Activated naive CD4-positive, alpha-beta T cell treated with anti-CD3 and anti-CD28 coated beads, Interleukin-2, amount 50 U/mL, for 72 hours (primary cell): ENCODE measurements at places on chromosomes 5 and 9.

- DNase-seq = no peak
Observed at GRCh38 chr5:33854733-33855151, 37.0 kb downstream of the ADAMTS12 start.

DNA sequence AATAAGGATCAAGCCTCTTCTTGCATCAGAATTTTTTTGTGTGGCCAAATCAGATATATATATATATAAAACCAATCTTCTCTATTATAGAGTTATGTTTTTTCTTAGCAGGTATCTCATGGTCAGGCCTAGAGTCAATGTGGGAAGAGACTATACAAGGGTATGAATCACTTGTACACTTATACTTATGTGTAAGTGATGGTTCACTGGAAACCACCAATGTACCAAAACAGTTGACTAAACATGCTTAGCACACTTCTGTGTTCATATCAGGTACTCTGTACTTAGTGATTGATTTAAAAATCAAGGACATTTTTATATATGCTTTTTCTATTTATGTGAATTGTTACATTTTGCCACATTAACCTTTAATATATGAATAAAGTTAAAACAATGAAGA is 92.6 kb downstream of the CWC27 start:
- no peak for DNase-seq

GRCh38 chr5:67179697-67180361 is 16.8 kb downstream of the CD180 start:
- DNase-seq = no peak

DNA sequence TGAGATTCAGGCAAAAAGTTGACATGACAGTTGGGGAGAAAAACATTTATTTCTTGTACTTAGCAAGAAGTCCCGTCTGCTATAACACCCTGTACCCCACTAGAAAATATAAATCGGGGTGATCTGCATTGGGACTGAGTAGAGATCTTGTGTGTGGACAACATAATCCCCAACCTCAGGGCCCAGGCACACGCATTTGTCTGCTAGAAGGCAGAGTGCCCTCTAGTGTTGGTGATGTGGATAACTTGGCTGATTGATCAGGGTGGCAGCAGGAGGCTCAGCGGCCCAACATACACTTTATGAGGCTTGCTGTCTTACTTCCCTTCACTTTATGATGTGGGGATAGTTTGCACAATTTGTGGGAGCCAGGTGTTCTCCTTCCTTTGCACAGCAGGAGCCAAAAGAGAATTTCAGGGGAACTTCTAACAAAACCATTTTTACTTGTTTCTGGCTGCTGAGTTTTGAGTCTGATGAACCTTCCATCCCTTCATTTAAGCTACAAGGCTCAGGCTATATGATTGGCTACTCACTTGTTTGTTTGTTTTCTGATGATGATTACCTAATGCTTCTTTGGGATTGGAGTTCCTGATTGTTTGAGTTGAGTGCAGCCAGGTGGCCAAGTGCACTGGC is 263.2 kb downstream of the DMAC1 start:
- DNase-seq = no peak

DNA sequence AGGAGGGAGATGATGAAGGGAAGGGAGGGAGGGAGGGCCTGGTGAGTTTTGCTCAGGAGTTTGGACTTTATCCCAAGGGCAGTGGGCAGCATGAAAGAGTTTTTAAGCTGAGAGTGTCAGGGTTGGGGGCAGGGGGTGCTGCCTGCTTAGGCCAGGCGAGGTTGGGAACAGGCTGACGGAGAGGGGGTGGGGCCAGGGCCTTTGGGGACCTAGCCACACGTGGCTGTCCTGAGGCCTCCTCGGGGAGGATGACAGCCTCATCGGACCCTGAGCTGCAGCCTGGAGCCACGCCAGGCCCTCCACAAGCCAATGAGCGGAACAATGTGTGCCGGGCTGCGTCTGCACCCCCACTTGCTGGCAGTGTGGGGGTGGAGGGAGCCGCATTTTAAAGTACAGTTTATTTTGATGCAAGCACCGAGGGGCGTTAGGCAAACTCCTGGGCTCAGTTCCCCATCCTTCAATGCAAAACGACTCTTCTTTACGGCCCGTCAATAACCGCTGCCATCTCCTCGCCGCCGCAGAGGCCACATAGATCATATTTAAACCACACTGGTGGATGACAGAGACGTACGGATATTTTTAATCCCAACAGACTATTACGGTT is 5.3 kb upstream of the RXRA start:
- DNase-seq = no peak

DNA sequence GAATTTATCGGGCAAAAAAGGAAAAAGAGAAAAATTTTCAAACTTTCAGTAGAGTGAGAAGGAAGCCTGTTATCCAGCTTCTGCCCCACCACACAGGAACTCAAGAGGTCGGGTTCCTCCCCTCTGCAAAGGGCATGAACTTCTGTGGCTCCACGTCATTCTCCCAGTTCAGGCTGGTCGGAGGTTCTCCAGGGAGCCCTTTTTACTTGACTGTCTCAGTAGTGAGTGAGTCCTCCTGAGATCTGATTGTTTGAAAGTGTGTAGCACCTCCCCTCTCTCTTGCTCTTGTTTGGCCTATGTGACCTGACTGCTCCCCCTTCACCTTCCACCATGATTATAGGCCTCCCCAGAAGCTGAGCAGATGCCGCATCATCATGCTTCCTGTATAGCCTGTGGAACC is 9.7 kb downstream of the SPINK1 start:
- no peak for DNase-seq

- no peak for DNase-seq
Observed at GRCh38 chr5:67465537-67466207, 269.1 kb upstream of the CD180 start.

- peak; percentile 59 for DNase-seq
Observed at GRCh38 chr9:129270903-129271431, 92.9 kb upstream of the IER5L start.

GRCh38 chr9:109314011-109314531 is 6.8 kb downstream of the EPB41L4B start:
- DNase-seq = no peak

GRCh38 chr9:72623156-72623555 is 101.7 kb downstream of the TMC1 start:
- DNase-seq = no peak

DNA sequence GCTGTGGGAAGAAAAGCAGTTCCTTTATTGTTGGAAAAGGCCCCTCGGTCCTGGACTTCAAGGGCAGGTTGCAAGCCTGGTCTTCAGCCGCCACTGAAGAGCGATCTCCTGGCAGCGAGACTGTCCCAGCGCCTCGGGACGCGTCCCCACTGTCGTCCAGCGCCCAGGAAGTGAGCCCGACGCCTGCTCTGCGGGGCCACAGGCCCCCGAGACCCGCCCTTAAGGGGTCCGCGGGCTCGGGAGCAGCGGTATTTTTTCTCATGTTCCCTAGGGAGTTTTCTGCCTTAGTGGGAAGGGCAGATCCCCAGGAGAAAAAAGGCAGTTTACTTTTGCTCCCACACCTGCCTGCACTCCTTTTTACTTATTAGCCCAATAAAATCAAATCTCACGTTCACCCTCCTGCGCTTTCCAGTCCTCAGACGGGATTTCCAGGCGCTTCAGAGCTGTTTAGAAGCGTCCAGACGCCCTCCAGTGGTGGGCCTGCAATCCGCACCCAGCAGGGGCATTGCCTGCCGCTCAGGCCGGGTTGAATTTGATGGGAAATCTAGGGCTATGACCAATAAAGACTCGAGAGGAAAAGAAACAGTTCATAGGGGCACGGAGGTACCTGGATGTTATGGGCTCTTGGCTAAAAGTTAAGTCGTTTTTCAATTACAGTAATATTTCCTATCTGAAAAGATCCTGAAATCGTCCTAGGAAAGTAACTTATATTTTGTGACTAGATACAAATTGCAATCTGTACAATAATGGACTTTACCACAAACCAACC is 2.8 kb upstream of the EFNA5 start:
- DNase-seq = peak; percentile 79

GRCh38 chr9:10855847-10856246 is 243.0 kb upstream of the PTPRD start:
- no peak for DNase-seq

DNA sequence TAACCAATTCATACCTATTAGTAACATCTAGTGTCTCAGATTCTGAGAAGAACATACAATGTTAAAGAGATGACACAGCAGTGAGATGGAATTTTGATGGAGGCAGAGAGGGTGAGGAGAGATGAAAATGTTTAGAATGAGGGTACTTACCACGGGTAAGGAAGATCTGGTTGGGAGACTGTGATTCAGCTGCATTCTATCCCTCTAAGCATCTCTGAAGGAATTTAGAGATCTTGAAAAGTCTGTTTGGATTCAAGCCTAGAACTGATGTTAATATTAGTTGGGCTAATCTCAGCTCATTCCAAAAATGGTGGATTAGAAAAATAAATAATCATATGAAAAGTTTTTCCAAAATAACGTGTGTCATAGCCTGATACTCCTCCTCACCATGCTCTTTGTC is 191.5 kb upstream of the CLINT1 start:
- DNase-seq = no peak

- no peak for DNase-seq
Observed at GRCh38 chr9:109483744-109484429, 14.2 kb downstream of the PTPN3 start.

DNA sequence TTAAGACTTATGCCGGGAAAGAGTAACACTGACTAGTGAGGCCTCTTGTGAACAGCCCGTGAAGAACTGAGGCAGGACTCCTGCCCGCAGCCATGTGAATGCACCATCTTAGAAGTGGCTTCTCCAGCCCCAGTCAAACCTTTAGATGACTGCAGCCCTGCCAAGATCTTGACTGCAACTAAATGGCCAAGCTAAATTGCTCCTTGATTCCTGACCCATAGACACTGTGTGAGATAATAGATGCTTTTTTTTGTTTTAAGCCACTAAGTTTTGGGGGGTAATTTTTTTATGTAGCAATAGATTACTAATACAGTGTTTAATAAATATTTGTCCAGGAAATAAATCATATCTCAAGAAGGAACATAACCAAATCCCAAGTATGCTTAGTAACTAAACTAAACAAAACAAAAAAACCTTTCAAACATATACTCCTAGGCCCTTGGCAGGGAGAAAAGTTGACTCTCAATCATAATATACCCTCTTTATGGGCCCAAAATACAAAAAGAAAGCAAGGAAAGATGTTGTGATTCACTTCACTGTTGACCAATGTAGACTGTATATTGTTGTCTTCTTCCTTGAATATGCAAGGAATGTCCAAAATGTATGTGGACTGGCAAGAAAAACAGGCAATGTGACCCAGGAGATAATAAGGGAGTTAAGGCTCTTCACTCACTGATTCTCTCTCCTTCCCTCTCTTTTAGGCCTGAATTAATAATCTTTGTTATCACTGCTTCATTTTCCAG is 79.7 kb upstream of the ZNF366 start:
- DNase-seq = no peak

GRCh38 chr5:125865166-125865815 is 557.9 kb upstream of the GRAMD2B start:
- no peak for DNase-seq

GRCh38 chr5:72388646-72389045 is 68.5 kb downstream of the PTCD2 start:
- no peak for DNase-seq

- DNase-seq = no peak
Observed at GRCh38 chr5:115313632-115314031, 17.2 kb upstream of the CCDC112 start.

- no peak for DNase-seq
Observed at GRCh38 chr5:73678322-73678740, 52.3 kb downstream of the ARHGEF28 start.

DNA sequence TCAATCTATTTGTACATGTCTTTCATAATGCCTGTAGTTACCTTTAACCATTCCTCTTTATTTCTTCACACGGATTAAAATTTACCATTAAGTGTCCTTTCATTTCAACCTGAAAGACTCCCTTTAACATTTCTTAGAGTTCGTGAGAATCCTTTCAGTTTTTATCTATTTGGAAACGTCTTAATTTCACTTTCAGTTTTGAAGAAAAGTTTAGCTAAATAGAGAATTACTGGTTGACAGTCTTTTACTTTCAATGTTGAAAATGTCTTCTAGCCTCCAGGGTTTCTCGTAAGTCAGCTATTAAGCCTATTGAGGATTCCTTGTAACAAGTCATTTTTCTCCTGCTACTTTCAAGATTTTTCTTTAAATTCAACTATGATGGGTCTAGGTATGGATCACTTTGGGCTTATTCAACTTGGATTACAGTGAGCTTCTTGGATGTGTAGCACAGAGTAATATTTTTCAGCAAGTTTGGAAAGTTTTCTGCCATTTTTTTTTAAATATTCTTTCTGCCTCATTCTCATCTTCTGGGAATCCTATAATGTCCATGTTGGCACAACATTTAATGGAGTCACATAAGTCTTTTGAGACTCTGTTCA is 48.5 kb downstream of the RFX3 start:
- no peak for DNase-seq

- DNase-seq = no peak
Observed at GRCh38 chr9:89748831-89749499, 144.2 kb downstream of the GADD45G start.

GRCh38 chr9:131971482-131972074 is 108.1 kb downstream of the MED27 start:
- no peak for DNase-seq

GRCh38 chr5:60256546-60256945 is 363.0 kb upstream of the PDE4D start:
- no peak for DNase-seq

GRCh38 chr5:68250661-68251298 is 35.2 kb downstream of the PIK3R1 start:
- no peak for DNase-seq

DNA sequence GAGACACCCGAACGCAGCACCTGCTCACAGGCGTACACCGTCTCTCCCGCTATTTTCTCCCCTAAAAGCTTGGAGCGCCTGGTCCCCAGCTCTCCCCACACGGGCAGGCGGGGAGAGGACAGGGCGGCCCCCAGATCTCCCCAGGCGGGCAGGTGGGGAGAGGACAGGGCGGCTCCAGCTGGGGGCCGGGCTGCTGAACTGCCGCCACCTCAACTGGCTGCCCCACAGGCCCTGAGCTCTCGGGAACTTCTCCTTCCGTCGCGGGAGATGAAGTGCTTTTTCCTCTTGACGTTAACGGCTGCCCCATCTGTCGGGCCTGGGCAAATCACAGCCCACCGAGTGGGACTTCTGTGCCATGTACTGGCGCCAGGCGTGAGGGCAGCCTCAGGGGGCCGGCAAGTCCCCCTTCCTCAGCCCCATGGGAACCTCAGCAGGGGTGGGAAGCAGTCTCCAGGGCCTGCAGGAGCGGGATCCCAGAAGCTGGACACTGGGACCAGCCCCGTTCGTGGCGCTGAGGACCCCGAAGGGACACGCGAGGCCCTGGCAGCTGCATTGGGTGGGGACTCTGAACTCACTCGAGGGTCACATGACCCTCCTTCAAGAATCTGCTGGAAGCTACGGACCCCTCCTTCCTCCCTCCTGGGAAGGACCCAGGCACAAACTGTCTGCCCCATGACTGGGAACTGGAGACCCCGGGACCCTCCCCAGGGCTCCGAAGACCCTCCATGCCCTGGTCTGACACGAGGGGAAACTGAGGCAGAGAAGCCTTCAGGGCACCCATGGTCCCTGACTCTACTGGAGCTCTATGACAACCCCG is 5.7 kb upstream of the EGFL7 start:
- DNase-seq = no peak

DNA sequence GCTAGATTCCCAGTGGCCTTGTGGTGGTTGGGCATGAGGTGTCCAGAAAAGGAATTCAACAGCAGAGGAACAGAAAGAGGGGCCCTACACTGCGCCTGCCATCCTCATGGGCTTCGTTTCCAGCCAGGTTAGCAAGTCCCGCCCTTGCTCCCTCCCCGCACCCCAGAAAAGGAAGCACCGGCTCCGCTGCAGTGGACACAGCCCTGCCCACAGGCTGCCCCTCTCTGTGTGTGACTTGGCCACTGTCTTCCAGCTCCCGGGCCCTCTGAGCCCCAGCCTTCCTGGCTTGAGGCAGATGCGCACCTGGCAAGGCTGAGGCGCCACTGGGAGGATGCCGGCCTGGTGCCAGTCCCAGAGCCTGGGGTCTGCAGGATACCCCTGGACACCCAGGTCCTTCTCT is 305.0 kb upstream of the IRX4 start:
- DNase-seq = no peak
